ENCODE measurements at places on chromosomes 1 and 21. TPM values are rescaled to one million over a fixed set of nuclear protein-coding genes. Genes with fewer than 3 reads are reported as not detected.

- no peak for DNase-seq
These were observed 1372.9 kb upstream of the ADGRL2 start for GRCh38 chr1:80427881-80428280.

DNA sequence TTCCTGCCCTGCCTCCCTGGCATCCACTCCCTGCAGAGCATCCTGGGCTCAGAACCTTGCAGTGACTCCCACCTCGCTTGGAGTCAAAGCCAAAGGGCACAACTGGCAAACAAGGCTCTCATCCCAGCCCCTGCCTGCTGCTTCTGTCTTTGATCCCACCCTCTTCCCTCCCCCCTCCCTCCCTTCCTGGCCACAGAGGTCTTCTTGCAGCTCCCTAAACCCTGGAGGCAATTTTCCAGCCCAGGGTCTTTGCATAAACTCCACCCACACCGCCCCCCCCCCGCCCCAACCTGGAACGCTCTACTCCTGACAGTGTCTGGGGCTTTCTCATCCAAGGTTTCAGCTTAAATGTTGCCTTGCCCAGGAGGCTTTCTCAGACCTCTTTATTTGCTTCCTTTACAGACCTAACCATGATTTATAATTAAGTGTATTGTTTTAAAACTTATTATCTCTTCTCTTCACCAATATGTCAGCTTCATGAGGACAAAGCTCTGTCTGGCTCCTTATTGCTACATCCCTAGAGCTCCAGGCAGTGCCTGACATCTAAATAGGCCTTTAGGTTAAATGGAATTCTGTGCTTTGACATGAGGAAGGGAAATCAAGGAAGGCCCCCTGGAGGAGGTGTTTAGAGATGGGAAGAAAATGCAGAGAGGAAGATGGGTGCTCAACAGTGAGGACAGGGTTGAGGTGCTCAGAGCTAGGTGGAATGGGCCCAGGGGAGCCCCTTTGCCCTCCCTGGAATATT lies 37.7 kb upstream of the PADI1 start:
- DNase-seq = no peak

Gene AMY2A
- total RNA-seq = not detected

DNA sequence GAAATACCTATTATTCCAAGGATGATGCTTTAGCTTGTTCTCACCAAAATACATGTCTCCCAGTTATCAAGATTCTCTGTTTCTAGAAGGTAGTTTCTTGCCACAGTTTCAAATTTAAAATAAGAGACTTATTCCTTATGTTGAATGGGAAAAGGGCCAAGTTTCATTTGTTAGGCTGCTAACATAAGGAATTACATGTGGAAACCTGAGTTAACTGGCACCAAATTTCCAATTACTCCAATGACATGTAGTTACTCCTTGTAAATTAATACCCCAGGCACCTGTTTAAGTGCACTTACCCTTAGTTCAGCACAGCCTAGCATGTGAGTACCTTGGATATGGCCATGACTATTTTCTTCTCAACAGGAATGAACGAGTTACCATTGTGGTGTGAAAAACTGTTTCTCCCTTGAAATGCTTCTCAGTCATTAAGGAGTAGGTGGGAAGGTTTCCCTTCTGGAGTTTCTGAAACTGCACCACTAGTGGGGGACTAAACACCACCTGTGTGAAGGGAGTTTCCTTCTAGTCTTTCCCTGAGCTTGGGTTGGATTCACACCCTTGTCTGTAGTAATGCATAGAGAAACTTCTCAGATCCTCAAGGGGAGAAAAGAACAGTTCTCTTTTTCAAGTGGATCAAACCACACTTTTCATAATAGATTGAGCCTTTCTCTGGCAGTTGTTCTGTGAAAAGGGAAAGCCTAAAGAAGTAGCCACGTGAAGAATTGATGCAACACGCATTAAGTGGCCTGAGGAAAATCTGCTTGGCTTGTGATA lies 32.3 kb upstream of the LRRC8C start:
- no peak for DNase-seq

GRCh38 chr1:62333441-62333840 lies 14.2 kb upstream of the KANK4 start:
- no peak for DNase-seq

- DNase-seq = peak; percentile 18
These were observed 720 bp downstream of the SUSD4 start for GRCh38 chr1:223363057-223363855.

DNA sequence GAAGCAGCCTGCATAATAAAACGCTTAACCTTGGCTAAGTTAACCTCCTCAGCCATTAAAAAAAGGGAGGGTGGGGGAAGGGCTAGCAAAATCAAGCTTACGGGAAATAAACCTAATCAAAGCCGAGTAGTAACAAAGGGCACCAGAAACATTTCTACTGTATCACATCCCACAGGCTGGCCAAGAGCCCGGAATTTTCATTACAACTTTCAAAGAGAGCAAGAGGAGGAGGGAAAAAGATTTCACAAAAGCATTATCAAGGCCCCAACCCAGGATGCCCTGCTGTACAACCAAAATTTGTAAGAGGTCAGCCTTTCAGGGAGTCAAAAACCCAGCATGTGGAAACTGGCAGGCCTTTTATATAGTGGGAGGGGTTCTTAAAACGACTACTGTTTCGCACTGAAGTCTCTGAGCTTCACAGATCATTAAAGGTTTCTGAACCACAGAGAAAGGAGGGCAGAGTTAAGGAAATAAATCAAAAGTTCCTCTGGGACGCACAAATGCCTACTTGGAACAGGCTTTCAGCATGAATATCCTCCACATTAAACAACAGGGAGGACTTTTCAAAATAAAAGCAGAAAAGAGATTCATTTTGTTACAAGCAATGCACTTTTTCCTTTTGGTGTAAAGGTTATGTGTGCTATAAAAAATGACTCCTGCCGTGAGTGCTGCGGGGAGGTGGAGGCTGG lies 90.4 kb downstream of the SLC45A1 start:
- no peak for DNase-seq

DNA sequence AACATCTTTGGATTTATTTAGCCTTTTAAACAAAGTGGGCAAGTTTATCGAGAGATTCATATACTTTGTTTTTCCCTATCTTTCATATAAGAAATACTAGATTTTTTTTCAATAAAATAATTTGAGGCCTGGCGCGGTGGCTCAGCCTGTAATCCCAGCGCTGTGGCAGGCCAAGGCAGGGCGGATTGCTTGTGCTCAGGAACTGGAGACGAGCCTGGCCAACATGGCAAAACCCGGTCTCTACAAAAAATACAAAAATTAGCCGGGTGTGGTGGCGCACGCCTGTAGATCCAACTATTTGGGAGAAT lies 1.6 kb upstream of the CDC14A start:
- DNase-seq = no peak

GRCh38 chr1:19044975-19045831 lies 88.7 kb upstream of the IFFO2 start:
- DNase-seq = no peak

Gene TTC24
- not detected for total RNA-seq

Gene HFM1
- 7.1 TPM for total RNA-seq

DNA sequence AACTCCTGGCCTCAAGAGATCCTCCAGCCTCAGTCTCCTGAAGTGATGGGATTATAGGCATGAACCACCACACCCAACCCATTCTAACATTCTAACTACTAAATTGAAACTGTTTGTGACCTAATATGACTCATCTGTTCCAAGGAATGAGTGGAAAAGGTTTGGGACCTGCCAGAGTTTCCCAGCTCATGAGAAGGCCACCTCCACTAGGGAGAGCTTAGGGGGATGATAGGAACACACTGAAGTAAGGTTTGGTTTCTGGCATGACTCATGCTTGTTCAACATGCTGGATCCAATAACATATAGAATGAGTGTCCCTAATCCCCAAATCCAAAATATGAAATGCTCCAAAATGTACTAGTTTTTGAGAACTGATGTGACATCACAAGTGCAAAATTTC lies 18.9 kb upstream of the SCAF4 start:
- no peak for DNase-seq

DNA sequence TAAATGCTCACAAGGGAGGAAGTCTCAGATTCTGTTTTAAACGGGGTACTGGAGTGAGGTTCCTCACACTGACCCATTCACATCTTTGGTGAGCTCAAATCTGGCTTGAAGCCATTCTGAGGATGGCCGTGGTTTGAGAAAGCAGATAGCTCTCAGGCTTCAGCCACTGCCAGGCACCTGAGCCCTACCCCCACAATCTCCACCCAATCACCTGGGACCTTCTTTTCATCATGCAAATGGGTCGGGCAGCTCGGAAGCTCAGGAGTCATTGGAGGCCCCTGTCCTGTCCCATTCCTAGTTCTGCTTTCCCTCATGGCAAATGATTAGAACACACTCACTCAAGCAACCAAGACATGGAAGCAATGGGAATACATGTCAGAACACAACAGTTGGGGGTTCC lies 141.4 kb upstream of the ETS2 start:
- no peak for DNase-seq

Measured in neural crest cell (in vitro differentiated cells).